Panc1 (cell line): ENCODE measurements at places on chromosomes 5 and 9.

GRCh38 chr5:55470282-55470681 lies 64.5 kb downstream of the PLPP1 start:
- DNase-seq: no peak

- DNase-seq: no peak
Observed at GRCh38 chr5:54254482-54255198, 55.7 kb downstream of the ARL15 start.

- DNase-seq: no peak
Observed at GRCh38 chr5:82045554-82046275, 73.9 kb downstream of the ATG10 start.

DNA sequence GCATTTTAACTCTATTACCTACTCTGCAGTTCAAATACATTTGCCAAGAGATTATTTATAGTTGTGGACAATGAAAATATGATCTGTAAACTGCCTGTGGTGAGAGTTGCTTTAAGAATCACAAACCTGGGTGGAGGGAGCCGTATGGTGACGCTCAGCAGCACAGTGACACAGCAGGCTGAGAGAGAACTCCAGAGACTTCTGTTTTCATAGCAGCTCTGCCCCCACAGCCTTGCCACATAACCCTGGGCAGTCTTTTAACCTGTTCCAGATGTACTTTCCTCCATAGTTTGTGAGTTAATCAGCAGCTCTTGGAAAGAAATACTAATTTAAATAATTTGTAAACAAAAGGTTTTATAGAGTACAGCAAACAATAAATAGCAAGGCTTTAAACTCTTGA lies 450.5 kb downstream of the ELAVL2 start:
- no peak for DNase-seq

- no peak for DNase-seq
Observed at GRCh38 chr5:124718380-124718789, 28.1 kb downstream of the ZNF608 start.

- DNase-seq: no peak
Observed at GRCh38 chr9:36036253-36036779, 397 bp upstream of the RECK start.

DNA sequence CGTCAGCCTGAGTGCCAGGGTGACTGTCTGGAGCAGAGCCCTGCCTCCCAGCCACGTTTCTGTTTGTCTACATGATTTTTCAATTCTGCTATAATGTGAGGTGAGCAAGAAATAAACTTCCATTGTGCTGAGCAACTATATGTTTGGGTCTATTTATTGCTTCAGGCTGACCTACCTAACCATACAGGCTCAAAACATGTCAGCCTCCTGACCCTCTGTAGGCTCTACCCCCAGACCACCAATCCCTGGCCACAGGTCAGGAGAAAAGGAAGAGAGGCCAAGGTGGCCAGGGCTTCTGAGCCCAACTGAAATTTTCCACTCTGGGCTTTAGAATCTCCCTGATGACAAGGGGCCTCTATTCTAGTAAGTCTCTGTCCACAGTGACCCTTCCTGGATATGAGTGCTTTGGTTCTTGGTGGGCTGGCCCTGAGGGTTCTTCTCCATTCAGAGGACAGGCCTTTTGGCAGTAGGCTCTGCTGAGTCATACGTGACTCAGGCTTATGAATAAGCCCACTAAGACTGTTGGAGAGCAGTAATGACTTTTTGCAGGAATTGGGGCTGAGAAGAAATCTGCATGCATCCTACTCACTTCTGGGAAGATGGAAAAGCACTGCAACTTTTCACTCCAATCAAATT lies 117.2 kb upstream of the TBCA start:
- peak; percentile 57 for DNase-seq

- DNase-seq: no peak
Observed at GRCh38 chr5:122314036-122314435, 2.0 kb downstream of the SNCAIP start.

DNA sequence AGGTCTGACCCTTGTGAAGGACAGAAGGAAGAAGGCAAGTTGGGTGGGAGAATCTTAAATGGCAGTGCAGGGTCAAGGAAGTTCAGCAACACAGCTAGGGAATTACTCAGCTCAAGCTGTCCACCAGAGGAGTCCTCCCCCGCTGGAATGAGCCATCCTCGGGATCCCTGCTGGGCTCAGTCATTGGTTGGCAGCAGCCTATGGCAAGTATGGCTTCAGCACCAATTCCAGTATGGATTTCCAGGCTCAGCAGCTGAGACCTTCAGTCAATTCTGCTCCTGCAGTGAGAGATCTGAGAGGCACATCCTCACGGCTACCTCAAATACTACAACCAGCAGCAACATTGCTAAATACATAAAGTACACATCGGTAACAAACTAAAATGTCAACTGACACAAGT lies 280.6 kb upstream of the PIK3R1 start:
- DNase-seq: no peak

GRCh38 chr9:34651876-34652601 lies at the start of gene IL11RA:
Gene IL11RA, plus strand, starts transcription at chr9:34652185. Its CDS starts 3,033 bp downstream, at chr9:34655218.
- peak; percentile 60 for DNase-seq

DNA sequence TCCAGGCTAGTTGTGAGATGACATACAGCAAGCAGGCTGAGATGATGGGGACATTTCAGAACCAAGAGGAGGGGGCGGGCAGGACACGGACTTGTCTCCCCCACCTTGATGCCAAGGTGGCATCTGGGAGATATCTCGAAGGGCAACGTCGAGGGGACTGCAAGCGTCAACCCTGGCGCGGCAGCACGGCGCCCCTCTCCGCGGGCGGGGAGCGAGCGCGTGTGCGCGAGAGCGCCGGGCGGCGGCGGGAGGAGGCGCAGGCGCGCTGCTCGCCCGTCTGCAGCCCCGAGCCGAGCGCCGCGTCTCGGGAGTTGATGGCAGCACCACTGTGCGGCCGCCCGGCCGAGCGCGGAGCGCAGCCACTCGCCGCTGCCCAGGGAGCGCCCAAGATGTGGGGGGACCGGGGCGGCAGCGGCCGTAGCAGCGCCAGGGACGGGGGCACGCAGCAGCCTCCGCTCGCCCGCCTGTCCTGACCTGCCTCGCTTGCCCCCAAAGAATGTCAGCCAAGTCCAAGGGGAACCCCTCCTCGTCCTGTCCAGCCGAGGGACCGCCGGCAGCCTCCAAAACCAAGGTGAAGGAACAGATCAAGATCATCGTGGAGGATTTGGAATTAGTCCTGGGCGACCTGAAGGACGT lies at the start of gene PRR16:
PRR16 (plus strand) TSS at position 310 of the 636 bp plus-strand sequence.
- no peak for DNase-seq

GRCh38 chr5:2627867-2628266 lies 123.6 kb downstream of the IRX2 start:
- no peak for DNase-seq

DNA sequence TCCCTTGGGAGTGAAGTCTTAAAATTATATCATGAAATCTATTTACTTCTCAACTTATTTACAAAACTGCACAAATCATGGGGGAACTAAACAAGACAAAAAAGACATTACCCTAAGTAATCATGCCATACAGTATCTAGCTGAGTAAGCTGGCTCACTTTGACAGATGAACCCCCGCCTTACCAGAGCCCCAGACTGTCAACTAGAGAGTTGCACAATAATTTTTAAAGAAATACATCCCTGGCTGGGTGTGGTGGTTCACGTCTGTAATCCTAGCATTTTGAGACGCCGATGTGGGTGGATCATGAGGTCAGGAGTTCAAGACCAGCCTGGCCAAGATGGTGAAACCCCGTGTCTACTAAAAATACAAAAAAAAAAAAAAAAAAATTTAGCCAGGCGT lies 62.3 kb downstream of the LPAR1 start:
- DNase-seq: no peak

GRCh38 chr9:5013374-5013773 lies 28.3 kb downstream of the JAK2 start:
- DNase-seq: no peak

GRCh38 chr5:172640822-172641358 lies at the start of gene NEURL1B:
Gene NEURL1B, plus strand, starts transcription at chr5:172641263. Its CDS starts 144 bp downstream, at chr5:172641407.
- no peak for DNase-seq

DNA sequence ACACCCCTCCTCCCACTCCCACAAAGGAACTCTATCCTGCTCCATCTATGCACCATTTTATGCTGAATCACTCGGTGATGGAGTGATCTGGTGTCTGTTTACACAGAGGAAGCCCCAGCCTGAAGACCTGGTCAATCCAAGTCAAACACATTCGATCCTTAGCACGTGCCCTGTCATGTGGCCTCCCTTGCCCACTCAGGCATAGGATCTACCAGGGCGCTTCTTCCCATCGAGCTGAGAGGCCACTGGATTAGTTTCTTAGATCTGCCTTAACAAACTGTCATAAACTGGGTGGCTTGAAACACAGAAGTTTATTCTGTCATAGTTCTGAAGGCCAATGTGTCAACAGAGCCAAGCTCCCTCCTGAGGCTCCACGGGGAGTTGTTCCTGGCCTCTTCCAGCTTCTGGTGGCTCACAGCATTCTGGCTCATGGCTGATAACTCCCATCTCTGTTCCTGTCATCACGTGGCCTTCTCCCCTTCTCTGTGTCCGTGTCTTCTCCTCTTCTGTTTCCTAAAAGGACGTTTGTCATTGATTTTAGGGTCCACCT lies 34.2 kb downstream of the FOXI1 start:
- no peak for DNase-seq

DNA sequence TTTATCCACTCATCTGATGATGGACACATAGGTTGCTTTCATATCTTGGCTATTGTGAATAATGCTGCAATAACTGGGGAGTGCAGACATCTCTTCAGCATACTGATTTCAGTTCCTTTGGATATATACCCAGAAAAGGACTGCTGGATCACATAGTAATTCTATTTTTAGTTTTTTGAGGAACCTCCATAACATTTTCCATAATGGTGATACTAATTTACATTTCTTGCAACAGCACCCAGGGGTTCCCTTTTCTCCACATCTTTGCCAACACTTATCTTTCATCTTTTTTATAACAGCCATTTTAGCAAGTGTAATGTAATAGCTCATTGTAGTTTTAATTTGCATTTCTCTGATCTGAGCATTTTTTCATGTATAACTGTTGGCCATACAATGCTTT lies 34.1 kb upstream of the NR4A3 start:
- no peak for DNase-seq

- DNase-seq: no peak
Observed at GRCh38 chr5:134245692-134246091, 19.8 kb upstream of the PPP2CA start.

DNA sequence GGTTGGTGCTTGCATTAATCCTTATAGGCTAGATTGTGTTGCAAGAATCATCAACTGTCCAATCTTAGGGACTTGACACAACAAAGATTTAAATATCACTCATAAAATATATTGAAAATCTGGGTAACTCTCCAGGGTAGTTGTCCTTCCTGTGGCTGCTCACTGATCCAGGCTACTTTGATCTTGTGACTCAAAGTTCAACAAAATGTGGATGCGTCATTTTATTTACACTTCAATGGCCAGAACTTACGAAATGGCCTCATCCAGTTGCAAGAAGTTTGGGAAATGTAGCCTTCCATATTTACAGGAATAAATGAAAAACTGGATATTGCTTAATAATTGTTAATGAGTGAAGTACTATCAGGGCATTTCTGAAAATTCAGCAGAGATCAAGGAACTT lies 235.5 kb upstream of the ACTBL2 start:
- DNase-seq: no peak

DNA sequence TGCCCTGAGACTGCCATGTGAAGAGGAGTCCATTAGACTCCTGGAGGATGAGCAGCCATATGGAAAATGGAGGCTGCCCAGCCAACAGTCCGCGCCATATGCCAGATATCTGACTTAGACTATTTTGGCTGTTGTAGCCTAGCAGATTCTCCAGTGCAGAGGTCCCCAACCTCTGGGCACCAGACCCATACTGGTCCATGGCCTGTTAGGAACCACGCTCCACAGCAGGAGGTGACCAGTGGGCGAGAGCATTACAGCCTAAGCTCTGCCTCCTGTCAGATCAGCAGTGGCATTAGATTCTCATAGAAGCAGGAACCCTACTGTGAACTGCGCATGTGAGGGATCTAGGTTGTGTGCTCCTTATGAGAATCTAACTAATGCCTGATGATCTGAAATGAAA lies 851.9 kb downstream of the NR2F1-AS1 start:
- no peak for DNase-seq

- no peak for DNase-seq
Observed at GRCh38 chr5:133727636-133728035, 115.3 kb upstream of the FSTL4 start.

DNA sequence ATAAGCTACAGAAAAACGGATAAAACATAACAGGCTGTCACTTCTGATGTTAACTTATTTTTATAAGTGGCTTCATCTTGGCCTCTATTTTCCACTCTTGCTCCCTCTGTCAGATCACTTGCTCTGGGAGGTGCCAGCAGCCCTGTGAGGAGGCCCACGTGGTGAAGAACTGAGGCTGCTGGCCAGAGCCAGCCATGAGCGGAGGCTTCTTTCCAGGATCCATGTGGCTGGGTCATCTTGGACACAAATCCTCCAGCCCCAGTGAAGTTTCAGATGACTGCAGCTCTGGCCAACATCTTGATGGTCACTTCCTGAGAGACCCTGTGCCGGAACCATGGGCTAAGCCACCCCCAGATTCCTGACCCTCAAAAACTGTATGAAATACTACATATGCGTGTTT lies 7.5 kb upstream of the CMBL start:
- no peak for DNase-seq

DNA sequence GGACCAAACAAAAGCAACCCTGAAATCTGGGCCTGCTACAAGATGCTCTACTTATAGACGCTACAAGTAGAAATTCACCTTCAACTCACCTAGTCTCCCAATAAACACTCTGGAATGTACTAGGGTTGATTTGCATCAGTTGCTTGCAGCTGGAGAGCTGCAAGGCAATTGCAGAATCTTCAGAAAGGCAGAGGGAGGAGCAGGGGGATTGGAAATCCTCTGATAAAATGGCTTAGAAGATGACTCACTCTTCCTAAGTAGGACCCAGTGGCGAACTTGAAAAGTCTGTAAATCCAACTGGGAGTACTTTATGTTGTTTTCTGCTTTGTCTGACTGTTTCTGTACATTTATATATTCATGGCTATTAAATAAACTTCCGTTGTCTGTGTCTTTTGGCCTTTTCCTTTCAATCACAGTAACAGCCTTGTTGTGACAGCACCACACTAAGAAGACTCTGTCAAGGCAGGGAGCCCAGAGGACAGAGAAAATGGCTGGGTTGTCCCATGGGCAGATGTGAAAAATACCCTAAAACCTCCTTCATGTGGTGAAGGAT lies 14.7 kb upstream of the MLLT3 start:
- no peak for DNase-seq

DNA sequence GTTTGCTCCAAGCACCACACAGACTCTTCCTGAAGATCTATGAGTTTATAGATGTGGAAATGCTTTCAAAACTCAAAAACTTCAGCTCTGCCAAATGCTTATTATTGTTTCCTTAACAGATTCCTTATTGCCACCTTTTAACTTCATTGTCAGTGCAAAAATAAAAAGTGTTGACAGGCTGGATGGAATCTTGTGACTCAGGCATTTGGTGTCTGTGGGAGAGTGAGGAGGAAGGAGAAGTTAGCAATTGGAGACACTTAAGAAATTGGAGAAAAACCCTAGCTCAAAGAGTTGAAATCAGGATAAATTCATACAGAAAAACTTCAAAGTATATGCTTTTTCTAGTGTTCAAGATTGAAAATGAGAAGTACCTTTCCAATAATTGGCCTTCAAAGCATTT lies 140.6 kb upstream of the PUM3 start:
- DNase-seq: no peak
